ENCODE measurements at places on chromosomes 12 and 14.
A peak's percentile ranks its signal among the peaks of the same experiment; 100 is the strongest.

DNA sequence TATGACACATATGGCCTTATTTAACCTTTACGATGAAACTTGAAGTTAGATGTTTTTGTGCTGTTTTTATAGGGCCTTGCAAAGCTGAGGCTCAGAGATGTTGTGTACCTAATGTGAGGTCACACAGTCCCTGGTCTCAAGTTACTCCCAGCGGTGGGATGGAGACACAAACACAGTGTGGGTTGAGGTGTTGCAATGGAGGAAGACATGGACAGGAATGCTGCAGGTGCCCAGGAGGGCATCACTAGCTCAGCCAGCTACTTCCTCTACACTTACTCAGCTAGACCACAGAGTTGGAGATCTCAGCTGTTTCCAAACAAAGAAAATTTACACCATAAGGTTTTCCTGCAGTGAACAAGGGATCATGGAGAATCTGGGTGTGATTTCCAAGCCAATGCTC is 15.5 kb downstream of the LHX5 start:
- no peak for DNase-seq

GRCh38 chr14:31990926-31991572 is 86.1 kb upstream of the ARHGAP5 start:
- no peak for DNase-seq

GRCh38 chr12:57086493-57087009 is 2.4 kb upstream of the NAB2 start:
- peak; percentile 42 for DNase-seq

GRCh38 chr14:25843481-25844470 is 754.1 kb downstream of the NOVA1 start:
- no peak for DNase-seq

- DNase-seq, result no peak
These were observed 170.3 kb upstream of the LMNTD1 start for GRCh38 chr12:25723336-25723735.

DNA sequence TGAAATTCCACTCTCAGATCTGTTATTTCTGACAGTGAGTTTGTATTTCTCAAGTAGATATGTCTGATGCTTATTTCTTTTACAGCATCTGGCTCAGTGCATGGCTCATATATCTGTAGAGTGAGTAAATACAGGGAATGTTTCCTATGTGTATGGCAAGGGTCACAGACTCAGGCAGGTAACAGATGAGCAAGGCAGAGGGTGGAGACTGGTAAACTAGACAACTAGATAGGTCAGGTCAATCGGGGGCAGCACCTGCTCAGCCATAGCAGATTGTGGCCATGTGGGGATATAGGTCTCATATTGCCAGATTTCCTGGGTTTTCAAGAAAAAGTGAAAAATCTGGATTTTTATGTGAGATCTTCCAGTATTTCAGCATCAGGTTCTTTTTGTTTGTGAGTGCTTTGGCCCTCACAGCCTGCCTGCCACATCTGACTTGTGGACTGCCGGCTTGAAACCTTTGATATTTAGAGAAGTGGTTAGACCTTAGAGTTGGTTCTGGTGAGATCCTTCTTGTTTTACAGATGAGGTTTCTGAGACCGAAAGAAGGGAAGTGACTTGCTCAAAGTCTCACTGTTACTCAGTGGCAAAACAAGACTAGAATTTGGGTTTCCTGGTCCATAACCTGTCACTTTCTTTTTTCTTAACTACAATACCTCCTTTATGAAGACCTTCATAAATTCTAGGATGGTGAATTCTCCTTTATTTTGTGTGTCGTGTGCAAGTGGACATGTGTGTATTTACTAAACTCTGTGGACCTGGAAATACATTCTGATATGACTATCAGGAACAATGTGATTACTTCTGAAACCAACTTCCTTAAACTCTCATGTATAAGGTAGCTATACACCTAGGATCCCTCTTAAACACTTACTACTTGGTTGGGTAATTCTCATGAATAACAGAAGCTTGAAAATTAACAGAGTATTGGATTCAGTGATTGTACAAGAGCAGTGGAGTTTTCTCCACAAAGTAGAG is 34.4 kb downstream of the PROX2 start:
- DNase-seq, result no peak

GRCh38 chr12:132506328-132507160 is 16.6 kb downstream of the FBRSL1 start:
- DNase-seq, result no peak

GRCh38 chr12:131606218-131606901 is 104.5 kb upstream of the SFSWAP start:
- no peak for DNase-seq

DNA sequence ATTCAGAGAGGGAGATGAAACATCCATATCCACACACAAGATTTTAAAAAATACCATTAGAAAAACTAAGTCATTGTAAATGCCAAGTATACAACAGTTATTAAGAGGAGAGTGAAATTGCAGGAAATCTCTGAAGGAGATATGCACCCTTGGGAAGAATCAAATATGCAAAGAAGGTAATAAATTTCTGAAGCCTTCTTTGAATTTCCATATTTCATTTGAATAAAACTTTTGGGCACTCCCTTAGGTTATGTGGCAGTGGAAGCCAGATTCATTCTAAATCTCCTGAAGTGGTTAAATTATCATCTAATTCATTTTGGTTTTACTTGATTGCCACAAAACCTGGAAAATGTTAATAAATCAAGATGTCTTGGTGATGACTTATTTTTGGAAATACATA is 138.9 kb upstream of the CLEC14A start:
- no peak for DNase-seq

Data from NCI-H2081 (cell line).